ENCODE measurements at places on chromosomes 16 and 17. TPM values are rescaled to one million over a fixed set of nuclear protein-coding genes. Genes with fewer than 3 reads are reported as not detected.

DNA sequence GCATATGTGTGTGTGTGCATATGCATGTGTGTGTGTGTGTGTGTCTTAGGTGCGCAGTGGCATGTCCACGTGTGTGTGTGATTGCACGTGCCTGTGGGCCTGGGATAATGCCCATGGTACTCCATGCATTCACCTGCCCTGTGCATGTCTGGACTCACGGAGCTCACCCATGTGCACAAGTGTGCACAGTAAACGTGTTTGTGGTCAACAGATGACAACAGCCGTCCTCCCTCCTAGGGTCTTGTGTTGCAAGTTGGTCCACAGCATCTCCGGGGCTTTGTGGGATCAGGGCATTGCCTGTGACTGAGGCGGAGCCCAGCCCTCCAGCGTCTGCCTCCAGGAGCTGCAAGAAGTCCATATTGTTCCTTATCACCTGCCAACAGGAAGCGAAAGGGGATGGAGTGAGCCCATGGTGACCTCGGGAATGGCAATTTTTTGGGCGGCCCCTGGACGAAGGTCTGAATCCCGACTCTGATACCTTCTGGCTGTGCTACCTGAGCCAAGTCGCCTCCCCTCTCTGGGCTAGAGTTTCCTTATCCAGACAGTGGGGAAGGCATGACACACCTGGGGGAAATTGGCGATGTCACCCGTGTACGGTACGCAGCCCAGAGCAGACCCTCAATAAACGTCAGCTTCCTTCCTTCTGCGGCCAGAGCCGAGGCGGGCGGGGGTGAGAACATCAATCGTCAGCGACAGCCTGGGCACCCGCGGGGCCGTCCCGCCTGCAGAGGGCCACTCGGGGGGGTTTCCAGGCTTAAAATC lies 47.6 kb downstream of the IL21R start:
- no peak for DNase-seq

DNA sequence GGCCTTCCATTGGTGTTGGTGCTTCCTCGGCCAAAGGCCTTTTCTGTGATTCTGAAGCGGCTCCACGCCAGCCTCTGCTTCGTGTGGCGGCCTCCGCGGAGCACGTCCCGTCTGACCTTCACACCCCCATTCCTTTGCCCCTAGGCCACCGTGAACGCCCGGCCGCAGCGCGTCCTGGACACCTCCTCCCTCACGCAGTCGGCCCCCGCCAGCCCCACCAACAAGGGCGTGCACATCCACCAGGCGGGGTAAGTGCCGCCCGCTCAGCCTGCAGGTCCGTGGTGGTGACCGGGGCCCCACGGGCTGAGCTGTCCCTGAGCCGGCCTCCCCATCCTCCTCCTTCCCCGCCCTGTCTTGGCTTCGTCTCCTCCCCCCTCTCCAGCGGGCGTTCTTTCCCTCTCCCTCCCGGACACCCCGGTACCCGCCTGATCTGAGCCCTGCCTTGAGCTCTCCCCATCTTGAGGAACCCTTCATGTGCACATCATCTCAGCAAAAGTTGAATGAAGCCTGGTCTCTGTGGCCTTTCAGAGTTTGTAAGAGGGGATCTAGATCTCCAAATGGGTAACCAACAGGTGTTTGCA lies 69.0 kb upstream of the CHMP6 start:
- DNase-seq: peak; percentile 57

- DNase-seq: peak; percentile 19
Observed at GRCh38 chr16:27859020-27859419, 204.5 kb downstream of the GSG1L start.

DNA sequence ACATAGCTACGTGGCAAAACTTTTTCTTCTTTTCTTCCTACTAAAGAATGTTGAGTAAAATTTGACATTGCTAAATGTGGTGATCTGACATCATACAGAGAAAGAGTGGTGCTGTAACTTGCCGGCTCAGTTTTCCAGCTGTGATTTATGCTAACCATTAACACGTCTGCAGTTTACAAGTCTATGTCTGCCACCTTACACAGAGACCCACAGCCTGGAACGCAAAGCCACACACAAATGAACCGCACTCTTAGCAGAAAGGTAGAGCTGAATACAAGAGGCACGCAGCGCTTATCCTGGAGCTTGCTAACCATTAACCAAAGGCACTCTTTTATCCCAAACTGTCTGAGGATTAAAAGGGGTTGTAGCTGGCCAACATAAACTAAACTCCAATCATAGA lies 31.9 kb downstream of the CACNG1 start:
- no peak for DNase-seq

DNA sequence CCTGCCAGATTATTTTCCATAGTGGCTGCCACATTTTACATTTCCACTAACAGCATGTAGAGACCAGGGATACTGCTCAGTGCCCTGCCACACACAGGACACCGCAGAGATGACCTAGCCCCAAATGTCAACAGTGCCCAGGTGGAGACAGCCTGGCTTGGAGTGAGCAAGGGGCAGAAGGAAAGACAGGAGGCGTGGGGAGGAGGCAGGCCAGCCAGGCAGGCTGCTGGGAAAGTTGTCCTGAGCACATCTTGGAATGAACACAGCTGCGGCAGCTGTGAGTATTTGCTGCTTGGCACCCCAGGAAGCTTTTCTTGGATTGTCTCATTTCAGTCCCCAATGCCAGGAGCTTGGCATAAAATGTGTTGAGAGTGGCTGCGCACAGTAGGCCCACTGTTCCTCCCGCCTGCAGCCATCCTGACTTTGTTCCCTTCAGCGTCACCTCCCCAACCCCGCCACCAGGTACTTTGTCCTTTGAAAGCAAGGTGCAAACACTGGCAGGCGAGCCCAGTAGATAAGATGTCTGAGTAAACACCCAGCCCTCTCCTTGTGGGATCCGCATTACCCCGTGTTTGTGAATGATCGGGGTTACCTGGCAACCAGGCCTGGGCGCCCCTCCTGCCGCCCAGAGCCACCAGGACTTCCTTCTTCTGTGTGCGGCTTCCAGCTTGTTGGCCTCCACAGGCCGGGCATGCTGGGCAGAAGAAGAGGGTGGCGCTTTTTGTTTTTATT lies 114.0 kb downstream of the CMIP start:
- DNase-seq: no peak

- DNase-seq: no peak
Observed at GRCh38 chr17:49830605-49831004, 17.3 kb downstream of the TAC4 start.

DNA sequence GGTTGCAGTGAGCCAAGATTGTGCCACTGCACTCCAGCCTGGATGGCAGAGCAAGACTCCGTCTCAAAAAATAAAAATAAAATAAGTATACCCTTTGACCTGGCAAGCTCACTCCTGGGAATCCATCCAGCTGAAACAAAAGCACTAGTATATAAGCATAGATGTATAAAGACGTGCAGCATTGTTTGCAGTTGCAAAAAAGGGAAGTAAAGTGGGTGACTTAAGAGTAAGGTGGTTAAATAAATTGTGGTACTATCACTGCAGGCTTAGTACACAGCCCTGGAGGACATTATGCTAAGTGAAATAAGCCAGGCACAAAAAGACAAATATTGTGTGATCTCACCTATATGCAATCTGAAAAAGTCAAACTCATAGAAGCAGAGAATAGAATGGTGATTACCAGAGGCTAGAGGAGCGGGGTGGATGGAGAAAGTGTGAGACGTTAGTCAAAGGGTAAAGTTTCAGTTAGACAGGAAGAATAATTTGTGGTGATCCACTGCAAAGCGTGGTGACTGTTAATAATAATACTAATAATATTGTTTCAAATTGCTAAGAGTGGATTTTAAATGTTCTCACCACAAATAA lies 113.0 kb downstream of the MYO1D start:
- DNase-seq: no peak

- DNase-seq: no peak
Observed at GRCh38 chr16:85249418-85250146, 137.3 kb upstream of the CIBAR2 start.

DNA sequence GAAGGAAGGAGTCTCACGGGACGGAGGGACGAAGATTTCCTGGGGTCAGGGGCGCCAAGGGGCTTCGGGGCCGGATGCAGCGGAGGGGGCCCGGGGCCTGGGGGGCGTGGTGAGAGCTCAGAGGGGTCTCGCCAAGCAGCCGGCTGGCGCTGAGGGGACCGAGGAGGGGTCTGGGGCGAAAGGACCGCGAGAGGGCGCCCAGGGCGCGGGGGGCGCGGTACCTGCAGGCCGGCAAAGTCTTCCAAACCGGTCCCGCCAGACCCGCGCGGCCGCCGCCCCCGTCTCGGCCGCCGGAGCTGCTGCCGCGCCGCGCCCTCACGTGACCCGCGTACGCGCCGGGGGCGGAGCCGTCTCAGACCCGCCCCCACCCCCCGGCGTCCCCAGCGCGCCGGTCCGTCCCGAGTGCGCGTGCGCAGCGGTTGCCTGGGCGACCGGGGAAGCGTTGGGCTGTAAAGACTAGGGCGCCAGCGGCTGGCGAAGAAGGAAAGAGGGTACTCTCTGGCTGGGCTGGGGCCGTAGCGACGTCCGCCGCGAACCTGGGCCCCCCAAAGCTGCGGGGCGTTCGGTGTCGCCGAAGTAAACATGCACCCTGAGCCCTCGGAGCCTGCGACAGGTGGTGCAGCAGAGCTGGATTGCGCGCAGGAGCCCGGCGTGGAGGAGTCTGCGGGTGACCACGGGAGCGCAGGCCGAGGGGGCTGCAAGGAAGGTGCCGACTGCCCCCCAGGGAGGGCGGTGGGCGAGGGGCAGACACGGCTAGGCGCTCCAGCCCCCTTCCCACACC lies at the start of the genes DNAAF1 and HSDL1:
Gene DNAAF1, plus strand, starts transcription at position 450 of the 781 bp plus-strand sequence. Its CDS starts 133 bp downstream, at position 583.
Gene HSDL1, minus strand, starts transcription at position 319 of the 781 bp plus-strand sequence. CDS start 13,856 bp downstream, outside the sequence.
- DNase-seq: peak; percentile 94

GRCh38 chr16:51276336-51276735 lies 125.3 kb upstream of the SALL1 start:
- no peak for DNase-seq

- DNase-seq: no peak
Observed at GRCh38 chr17:12977008-12977751, 40.6 kb downstream of the ELAC2 start.

DNA sequence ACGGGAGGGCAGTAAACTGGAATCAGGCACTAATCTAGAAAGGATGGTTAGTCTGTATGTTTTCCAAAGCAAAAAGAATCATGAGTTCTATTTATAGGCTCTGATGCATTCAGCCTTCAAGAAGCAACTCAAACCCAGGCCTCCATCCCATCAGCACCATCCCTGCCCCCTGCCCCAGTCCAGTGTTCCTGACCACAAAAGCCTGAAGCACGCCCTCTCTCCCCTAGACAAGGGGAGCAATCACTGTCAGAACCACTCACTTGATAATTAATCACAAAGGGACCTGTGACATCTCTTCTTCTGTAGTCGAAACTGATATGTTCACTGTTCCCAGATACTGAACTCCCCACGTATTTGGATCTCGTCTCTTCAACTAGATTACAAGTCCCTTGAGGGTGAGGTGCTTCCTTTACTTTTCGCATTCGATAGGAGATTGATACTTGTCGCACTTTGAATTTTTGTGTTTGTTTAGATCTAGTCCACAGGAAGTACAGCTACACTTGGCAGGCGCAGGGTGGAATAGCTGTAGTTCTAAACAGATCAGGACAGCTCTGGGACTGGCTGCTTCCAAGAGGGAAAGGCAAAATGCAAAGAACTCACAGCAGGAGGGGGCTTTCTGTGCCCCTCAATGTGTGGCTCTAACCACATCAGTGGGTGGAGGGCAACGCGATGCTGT lies 36.4 kb upstream of the CCDC182 start:
- no peak for DNase-seq

DNA sequence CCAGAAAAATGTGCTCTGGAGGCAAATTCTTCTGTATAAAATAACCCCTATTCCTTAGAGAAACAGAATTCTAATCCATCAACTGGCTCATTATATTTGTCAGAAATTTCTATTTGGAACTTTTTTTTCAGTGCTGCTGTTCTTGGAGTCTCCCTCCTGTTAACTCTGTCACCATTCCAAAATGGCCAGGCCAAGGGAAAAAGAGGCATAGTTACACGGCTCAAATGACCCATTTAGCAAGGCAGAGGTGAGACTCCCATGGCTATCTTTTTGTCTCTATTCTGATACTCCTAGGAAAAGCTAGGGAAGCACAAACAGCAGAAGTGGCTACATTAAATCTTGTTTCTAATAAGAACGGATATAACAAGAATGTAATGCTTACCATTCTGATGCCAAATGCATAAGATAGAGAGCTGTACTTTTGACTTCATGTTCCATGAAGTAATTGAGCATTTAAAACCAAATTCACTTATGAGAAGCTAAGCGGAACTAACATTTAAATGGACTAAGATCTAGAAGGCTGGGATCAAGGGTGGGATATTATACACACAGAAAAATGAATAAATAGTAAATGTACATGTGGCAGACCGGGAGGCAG lies 64.4 kb upstream of the CORO6 start:
- DNase-seq: no peak

GRCh38 chr17:17724307-17725010 lies 43.2 kb downstream of the RAI1 start:
- no peak for DNase-seq

DNA sequence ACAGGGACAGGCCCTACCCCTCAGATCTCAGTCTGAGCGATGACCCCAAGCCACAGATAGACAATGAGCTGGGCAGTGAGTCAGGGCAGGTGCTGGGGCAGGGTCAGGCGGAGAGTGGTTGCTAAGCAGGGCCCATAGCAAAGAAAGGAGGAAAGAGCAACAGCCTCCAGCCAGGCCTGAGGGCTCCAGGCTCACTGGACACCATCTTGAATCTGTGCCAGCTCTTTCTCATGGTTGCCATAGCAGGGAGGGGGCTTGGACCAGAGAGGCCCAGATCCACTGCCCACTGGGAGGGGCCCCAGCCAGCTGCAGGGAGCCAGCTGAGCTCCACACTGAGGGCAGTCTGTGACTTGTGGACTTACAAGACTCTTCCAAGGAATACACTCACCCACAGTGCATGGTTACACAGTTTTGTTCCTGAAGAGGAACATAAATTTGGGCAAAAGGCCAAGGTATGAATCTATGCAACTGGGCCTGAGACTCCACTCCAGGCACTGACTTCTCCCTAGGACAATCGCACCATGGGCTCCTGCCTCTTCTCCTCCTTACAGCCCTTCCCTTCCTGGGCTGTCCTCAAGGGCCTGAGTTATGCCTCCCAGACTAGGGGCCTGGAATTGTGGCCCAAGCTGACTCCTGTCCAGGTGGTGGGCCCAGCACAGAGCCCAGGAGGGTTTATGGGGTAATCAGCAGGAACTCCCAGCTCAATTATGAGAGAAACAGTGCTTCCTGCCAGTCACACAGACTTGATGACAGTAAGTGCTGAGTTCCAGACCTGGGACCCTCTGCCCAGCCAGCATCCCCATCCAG lies 59.9 kb downstream of the BEAN1 start:
- DNase-seq: peak; percentile 65

C16orf46 gene
- total RNA-seq: not detected

IL17C gene
- total RNA-seq: not detected

ACSF2 gene
- total RNA-seq: 8.2 TPM

NFATC2IP gene
- 23.9 TPM for total RNA-seq

Measured in sigmoid colon (tissue), 7 donors.